ENCODE measurements at places on chromosomes 5 and 9.

DNA sequence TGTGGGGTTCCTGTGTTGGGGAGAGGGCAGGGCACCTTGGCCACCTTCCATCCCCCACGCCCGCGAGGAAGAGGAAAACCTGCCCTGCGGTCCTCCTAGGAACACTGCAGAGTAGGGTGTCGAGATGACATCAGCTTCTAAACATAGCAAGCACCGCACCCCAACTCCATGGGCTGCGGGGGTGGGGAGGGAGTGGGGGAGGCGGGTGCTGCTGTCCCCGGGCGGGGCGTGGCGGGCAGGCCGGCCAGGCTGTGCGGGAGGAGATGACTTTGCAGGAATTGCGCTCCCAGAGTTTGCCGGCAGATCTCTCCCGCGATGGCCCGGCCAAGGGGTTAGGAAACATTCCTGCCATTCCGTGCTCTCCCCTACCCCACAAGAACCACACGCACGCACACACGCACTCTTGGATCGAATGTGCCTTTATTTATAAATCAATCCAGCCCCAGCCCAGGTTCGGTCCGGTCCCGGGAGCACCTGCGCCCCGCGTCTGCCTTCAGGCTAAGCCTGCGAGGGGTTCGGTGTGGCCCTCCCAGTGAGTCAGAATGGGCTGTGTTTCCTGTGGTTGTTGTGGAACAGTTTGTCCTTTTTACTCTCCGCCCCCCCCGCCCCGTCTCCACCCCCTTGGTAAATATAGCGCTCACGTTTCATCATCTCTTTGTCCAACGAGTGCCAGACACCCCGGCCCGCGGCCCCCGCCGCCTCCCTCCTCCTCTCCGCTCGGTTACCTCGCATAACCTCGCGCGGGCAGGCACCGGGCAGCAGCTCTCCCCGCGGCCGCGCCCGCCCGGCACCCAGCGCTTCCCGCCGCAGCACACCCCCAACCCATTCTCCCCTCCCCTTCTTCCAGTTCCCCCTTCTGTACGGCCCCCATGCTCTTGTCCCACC is 5.3 kb upstream of the KLF9 start:
- peak; percentile 81 for DNase-seq

- DNase-seq = no peak
Observed at GRCh38 chr9:115598751-115599150, 480.8 kb upstream of the TNC start.

GRCh38 chr9:26956860-26957233 is 635 bp downstream of the IFT74 start:
- no peak for DNase-seq

- no peak for DNase-seq
Observed at GRCh38 chr5:157266286-157267007, 524 bp downstream of the CYFIP2 start.

- DNase-seq = no peak
Observed at GRCh38 chr5:21910731-21911130, 942.4 kb downstream of the CDH12 start.

DNA sequence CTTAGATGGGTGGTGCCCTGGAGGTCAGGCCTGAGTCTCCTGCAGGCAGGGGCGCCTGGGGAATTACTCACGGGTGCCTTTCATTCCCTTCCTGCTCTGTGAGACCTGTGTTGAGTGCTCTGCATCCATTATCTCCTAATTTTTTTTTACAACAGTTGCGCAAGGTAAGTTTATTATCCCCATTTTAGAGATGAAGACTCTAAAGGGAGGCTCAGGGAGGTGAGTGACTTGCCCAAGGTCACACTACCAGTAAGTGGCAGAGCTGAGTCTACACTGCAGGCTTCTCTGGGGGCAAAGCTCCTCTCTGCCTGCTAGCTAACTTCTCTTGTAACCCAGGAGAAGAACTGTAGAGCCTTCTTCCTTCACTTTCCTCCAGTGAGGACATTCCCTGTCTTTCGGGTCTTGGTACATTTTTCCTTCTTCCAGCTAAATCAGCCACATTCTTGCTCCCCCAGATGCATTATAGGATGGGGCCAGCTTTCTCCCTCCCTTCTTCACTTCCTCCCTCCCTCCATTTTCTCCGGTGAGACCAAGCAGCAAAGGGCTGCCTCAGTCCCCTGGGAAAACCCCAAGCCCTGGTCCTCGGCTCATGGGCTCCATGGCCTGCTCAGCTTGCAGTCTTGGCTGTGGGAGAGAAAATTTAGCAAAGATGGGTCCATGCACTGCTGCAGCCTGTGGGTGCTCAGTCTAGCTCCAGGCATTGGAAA is 1.8 kb downstream of the PRR7 start:
- DNase-seq = no peak

GRCh38 chr5:76956033-76956432 is 3.2 kb downstream of the CRHBP start:
- no peak for DNase-seq

DNA sequence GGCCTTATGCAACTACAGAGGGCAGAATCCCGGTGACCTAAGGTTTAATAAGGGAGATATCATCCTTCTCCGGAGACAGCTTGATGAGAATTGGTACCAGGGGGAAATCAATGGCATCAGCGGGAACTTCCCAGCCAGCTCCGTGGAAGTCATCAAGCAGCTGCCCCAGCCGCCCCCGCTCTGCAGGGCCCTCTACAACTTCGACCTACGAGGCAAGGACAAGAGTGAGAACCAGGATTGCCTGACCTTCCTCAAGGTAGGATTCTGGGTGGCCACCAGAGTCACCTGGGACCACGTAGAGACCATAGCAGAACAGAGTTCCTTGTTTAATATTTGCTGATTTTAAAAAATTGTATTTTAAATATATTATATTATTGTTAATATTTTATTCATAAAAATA is 63.7 kb downstream of the SH3RF2 start:
- DNase-seq = no peak

DNA sequence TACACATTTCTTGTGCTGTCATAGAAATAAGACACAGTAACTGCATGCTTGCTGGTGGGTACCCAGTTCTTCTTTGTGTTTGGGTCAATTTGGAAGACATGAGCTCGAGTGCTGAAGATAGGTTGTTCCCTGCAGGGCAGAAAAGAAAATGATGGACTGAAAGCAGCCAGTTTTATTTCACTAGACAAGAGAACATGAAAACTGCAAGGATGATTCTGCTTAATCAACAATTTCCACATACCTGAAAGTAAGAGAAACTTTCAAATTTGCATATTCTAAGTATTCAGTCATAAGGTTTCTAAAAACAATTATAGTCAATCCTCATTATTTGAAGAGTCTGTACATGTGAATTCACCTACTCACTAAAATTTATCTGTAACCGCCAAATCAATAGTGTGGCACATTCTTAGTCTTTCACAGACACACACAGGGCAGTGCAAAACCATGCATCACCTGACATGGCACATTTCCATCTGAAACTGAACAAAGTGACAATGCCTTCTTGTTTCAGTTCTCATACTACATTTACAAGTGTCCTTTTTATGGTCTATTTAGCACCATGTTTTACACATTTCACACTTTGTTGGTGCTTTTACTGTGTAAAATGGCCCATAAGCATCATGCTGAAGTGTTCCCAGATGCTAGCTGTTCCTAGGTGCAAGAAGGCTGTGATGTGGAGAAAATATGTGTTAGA is 56.9 kb downstream of the HOMER1 start:
- DNase-seq = no peak

DNA sequence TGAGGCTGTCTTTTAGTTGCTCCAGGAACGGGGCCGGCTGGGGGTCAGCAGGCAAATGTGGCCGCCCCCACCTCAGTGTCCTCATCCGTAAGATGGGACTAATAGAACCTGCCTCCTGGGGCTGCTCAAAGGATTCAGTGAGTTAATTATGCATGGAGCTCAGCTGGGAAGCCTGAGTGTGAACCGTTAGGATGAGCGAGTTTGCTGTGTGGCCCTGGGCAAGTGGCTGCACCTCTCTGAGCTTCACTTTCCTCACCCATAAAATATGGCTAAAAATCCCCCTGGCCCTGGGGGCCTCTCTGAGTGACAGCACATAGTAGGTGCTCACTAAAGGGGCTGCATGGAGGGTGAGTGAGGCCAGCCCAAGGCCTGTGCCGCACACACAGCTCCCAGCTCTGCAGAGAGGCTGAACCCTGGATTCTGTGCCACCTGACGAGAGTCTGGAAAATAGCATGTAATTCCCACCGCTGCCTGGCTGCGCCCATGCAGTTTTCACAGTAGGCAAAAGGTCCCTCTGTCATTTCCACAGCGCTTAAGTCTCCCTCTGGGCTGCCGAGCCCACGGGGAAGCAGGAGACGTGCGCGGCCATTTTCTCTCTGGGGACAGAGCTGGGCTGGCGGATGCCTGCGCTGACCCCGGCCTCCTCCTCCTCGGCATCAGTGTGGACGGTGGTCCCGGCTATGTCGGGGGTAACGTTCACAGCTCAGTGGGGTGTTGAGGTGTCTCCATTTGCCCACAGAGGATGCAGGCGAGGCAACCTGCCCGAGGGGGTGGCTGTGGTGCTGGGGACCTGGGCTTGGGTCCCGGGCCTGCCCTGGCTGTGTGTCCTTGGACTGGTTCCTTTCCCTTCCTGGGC is 18.2 kb downstream of the ASS1 start:
- no peak for DNase-seq

- no peak for DNase-seq
Observed at GRCh38 chr9:93949694-93950449, 5.3 kb downstream of the BARX1 start.

GRCh38 chr9:95197692-95198271 is 119.7 kb downstream of the FANCC start:
- DNase-seq = no peak

DNA sequence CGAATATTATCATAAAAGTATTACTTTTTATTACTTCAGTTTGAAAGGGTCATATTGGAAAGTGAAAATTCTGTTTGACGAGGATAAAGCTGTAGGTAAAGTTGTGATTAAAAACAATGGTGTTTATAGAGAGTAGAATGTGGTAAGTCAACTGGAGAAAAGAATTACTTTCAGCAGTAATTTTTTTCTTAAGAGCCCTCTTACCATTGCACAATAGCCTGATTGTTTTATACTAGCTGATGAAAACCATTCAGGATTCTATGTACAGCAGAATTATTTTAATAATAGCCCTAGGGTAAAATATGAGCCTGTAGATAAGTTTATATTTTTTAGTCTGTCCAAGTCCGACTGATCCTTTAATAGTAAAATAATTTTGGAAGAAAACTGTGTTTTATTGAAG is 16.6 kb downstream of the CDC42SE2 start:
- no peak for DNase-seq

DNA sequence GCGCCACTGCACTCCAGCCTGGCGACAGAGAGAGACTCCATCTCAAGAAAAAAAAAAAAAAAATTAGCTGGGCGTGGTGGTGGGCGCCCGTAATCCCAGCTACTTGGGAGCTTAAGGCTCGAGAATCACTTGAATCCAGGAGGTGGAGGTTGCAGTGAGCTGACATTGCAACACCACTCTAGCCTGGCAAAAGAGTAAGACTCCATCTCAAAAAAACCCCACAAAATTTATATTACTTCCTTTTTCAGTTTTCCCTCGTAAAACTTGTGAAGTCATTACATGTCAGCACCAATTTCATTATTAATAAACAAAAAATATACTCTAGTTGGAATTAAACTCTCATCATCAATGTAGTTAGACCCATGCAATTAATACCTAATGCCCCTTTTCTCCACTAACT is 43.9 kb downstream of the SHLD3 start:
- DNase-seq = no peak

DNA sequence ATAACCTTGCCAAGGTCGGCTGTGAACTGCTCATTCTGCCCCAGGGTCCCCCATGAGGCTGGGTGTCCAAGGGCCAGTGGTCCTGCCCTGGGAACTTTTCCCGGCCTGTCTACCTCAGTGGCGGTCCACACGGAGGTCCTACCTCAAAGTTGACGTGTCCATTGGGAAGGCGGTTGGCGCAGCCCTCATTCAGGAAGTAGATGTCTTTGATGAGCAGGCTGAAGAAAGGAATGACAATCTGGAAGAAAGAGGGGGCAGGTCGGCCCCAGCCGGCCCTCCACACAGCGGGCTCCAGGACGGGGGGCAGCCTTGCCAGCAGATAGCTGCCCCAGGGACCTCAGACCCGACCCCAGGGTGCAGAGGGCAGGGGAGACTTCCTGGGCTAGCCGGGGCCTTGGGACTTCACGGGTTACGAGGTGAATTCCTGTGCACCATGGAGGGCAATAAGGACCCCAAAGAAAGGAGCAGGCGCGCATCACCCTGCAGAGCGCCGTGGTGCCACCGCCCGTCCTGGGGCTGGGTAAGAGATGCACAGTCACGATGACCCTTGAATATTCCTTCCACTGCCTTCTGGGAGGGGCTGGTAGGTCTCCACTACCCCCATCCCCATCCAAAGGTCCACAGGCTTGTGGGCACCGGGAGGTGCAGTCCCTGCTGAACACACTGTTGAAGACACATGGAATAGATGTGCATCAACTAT is 42.9 kb upstream of the RNF130 start:
- DNase-seq = no peak

- no peak for DNase-seq
Observed at GRCh38 chr5:150658121-150658520, 2.9 kb upstream of the MYOZ3 start.

- no peak for DNase-seq
Observed at GRCh38 chr9:15468145-15468544, 42.6 kb downstream of the PSIP1 start.

DNA sequence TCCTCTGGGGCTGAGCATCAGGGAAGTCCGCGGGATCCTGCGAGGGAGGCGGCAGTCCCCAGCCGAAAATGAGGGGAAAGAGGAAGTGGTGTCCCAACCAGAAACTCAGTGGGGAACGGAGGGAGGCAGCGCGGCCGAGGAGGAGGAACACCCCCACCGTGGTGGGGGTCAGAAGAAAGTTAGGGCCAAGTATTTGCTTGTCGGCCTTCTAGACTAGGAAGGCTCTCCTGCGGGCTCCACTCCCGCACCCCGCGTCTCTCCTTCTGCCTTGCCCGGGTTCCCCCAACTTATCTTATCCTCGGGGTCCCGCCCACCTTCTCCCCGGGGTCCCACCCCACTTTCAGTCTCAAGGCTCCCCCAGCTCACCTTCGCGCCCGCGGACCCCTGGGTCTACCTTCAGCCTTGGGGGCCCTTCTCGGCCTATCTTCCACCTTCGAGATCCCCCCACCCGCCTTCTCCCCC is 557 bp upstream of the PHF2 start:
- peak; percentile 45 for DNase-seq

DNA sequence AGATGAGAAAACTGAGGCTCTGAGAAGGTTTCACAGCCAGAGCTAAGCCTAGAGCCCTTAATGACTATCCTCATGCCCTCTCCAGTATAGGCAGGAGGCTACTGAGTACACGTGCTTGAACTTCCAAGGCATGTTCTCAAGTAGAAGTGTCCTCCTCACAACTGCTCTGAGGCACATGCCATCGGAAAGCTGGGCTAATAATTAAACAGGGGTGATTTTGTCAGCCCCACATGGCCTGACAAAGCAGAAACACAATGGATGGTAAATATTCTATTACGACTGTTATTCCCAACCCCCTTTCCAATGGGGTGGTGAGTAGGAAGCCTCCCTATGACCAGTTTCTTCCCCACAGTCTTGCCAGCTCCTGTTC is 34.3 kb downstream of the KCNIP1 start:
- no peak for DNase-seq

DNA sequence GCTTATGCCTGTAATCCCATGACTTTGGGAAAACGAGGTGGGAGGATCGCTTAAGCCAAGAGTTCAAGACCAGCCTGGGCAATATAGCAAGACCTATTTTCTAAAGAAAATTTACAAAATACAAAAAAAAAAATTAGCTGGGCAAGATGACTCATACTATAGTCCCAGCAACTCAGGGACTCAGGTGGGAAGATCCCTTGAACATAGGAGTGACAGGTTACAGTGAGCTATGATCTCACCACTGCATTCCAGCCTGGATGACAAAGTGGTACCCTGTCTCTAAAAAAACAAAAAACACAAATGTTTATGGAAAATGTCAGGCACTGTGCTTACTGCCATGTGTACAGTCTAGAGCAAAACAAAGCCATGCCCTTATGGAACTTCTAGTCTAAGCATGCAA is 823.3 kb upstream of the DMAC1 start:
- no peak for DNase-seq
